Gastrocnemius medialis (tissue), 4 donors: ENCODE measurements at places on chromosomes 6 and 20. TPM values are rescaled to one million over a fixed set of nuclear protein-coding genes. Genes with fewer than 3 reads are reported as not detected.

Gene TREML1
- total RNA-seq = not detected

Gene ECT2L
- total RNA-seq = not detected

Gene TRIM10
- not detected for total RNA-seq

Gene MEI4
- not detected for total RNA-seq

Gene TNFRSF6B
- total RNA-seq = 4.8 TPM

Gene QKI
- 337 TPM for total RNA-seq
